LHCN-M2 (cell line): ENCODE measurements at places on chromosomes 13 and 19. TPM values are rescaled to one million over a fixed set of nuclear protein-coding genes. Genes with fewer than 3 reads are reported as not detected.

F2RL3 gene
- total RNA-seq, result not detected in 2 replicates

TLE2 gene
- 0.69 and 2.4 TPM in 2 replicates for total RNA-seq

SELENOV gene
- not detected in 2 replicates for total RNA-seq

MEF2B gene
- 0.17 and 0.32 TPM in 2 replicates for total RNA-seq

PSG1 gene
- 0.13 and 1.4 TPM in 2 replicates for total RNA-seq

KLF1 gene
- not detected in 2 replicates for total RNA-seq

NCAN gene
- total RNA-seq, result under 0.01 TPM in 1 of 2 replicates, not detected in the other

- no peak for DNase-seq
Measured at GRCh38 chr13:90732049-90732448, 615.4 kb upstream of the MIR17HG start.

DNA sequence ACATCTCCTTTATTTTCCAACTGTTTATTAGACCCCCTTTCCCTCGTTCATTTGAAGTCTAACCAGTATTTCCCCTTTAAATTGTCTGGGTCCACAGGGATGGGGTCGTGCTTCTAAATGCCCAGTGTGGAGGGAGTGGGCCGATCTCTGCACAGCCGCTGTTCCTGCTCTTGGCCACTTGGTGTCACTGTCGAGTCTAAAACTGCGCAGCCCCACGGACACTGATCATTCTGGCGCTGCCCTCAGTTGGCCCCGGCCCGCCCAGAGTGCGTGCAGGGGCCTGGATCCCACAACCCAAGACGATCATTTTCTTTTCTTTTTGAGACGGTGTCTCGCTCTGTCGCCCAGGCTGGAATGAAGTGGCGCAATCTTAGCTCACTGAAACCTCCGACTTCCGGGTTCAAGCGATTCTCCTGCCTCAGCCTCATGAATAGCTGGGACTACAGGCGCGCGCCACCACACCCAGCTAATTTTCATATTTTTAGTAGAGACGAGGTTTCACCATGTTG, 12.0 kb downstream of the WDR88 start:
- peak; percentile 27 for DNase-seq

DNA sequence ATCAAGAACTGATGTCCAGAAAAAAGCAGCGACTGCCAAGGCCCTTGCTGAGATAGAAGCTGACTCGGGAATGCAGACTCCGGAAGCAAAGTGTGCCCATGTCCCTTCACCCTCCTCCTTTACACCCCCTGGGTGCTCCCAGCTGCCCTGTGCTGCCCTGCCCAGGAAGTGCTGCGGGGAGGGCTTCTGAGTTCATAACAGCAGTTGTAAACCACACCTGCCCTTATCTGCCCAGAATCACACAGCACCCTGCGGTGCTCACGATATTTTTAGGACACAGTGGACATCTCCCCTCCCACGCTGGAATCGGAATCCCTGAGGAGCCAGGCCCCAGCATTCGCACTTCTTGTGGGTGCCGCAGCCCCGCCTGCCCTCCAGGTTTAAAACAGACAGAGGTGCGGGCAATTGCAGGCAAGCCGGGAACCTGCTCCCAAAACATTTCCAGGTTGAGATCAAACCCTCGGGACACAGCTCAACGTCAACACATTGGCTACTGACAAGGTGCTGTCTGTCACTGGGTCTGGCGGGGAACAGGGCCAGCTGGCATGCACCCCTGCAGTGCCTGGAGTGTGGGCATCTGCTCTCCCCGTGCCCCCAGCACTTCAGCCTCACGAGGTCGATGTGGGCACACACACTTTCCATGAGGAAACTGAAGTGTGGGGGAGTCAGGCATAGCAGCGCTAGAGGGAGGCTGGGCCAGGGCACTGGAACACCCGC, 36.8 kb downstream of the RAB20 start:
- DNase-seq, result no peak

GRCh38 chr19:11578258-11579142, 1.1 kb upstream of the ACP5 start:
- peak; percentile 17 for DNase-seq

- DNase-seq, result no peak
Measured at GRCh38 chr19:21130097-21130775, 11.6 kb upstream of the ZNF431 start.

DNA sequence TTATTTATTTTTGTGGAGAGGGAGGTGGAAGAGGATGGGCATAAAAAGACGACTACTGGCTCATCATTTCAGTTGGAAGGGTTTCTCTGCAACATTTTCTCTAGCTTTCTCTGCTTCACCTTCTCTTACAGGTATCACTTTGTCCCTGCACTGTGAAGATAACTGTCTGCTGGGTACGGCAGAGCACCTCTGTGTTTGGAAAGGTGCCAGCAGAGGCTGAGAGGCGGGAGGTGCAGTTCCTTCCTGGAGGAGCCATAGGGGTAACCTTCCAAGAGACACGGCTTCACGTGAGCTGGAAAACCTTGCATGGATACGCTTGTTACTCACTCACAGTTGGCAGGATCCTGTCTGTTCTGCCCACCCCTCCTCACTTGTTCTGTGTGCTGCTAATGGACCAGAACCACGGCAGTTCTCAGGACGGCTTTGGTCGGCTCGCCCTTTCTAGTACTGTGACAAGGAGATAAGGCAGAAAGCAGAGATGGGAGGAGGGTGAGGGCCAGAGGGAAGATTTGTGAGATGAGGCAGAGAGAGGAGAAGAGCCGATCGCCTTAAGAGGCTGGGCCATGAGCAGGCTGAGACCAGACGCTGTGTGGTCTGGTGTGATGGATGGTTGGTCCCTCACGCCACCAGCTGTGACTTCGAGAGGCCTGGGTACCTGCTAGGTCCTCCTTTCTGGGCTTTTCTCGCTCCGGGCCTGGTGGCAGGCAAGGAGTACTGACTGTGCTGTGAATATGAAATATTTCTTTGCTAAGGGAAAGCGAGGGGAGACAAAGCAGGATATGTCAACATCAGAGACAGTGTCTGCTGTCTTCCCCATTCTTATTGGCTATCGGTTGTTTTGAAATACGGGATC, 66.8 kb downstream of the MRPL57 start:
- no peak for DNase-seq

- no peak for DNase-seq
Measured at GRCh38 chr19:3249408-3249807, 24.9 kb downstream of the CELF5 start.
